ENCODE measurements at places on chromosomes 4 and X.
A peak's percentile ranks its signal among the peaks of the same experiment; 100 is the strongest.

DNA sequence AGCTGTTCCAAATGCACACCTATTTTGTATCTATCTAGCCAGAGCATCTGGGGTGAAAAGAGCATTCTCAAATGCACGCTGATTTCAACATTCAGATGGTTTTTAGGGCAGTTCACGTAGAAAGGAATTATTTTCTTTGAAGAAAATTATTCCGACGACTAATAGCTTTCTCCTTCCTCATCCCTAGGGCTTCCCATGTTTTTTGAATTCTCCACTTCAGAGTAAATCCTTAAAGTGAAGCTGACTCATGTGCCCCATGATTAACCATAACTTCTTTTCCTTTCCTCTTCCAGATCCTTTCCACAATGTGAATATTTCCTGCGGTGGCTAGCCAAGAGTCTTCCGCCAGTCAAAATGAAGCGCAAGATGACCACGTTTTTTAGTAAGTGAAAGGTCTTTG lies 86.7 kb upstream of the PDHA1 start:
- no peak for DNase-seq

GRCh38 chr4:95108883-95109421 lies 351.2 kb downstream of the BMPR1B start:
- no peak for DNase-seq

GRCh38 chrX:107710617-107711391 lies 64.8 kb downstream of the TSC22D3 start:
- peak; percentile 91 for DNase-seq

DNA sequence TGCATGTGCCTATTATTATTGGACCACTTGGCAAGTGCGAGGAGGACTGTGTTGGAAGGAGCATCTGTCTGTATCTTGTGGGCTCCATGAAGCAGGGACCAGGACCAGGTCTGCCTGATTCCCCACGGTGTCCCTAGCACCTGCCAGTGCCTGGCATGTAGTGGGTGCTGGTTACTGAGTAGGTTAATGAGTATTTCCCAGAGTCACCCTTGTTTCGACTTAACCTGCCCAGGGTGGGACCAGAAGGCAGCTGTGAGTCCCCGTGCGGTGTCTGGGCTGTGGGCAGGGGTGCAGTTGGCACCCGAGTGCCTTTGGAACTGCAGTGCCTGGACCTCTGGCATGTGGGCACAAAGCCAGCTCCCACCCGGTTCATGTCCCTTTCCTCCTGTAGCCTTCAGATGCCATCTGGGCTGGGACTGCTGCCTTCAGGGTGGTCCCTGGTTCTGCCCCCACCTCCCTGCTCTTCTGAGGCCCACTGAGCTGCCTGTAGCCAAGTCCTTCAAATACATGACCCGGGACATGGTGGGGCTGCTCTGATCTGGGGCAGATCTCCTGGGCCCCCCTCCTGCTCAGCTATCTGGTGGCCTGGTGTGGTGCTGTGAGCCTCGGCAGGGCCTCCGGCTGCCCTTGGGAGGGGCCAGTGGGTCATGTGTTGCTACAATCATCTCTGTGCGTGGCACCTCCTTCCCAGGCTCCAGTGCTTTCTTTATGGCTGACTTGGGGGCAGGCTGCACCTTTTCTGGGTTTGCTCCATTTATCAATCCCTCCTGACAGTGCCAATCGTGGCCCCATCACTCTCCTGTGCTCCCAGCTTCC lies 53.0 kb upstream of the SORCS2 start:
- no peak for DNase-seq

DNA sequence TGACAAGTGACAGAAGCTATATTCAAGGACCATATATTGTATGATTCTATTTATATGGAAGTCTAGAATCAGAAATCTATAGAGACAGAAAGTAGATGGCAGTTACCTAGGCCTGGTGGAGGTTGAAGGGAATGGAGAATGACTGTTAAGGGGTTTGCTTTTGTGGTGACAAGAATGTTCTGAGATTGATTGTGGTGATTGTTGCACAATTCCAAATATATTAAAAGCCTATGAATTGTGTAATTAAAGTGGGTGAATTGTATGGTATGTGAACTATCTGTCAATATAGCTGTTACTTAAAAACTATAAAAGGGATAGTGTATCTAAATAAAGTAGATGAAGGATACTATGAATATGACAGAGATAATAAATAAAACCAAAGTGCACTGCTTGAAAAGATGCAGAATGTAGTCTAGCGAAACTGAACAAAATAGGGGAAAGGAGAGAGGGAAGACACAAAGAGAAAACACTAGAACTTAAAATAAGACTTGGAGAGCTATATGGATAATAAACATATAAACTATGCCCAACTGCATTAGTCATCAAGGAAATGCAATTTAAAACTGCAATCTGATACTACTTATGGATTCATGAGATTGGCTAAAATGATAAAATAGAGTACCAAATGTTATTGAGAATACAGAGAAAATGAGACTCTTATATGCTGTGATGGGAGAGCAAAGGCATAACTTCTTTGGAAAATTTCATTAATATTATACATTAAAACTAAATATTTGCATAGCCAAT lies 82.1 kb upstream of the BANK1 start:
- no peak for DNase-seq

DNA sequence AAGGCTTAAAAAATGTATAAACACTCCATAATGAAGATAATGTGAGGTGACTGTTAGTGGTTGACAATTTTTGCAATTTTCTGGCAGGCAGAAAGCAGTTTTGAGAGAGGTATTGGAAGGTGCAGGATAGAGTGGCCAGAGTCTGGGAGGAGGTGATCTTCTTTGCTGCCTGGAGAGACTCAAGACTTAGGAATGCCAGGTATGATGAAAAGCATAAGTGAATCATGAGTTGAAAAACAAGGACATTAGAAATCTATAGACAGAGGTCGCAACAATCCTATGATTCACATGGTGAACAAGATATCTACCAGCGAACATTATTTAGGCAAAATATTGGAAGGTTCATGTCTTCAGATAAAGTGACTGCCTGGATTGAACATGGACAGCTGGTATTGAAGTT lies 118.5 kb downstream of the CFAP299 start:
- no peak for DNase-seq

All from NAMALWA (cell line).